ENCODE measurements at places on chromosomes 5 and 9.

- DNase-seq = no peak
Observed at GRCh38 chr5:116658830-116659229, 84.2 kb upstream of the SEMA6A start.

GRCh38 chr9:136806631-136807201 is 1.0 kb upstream of the RABL6 start:
- no peak for DNase-seq

- no peak for DNase-seq
Observed at GRCh38 chr5:9622971-9623421, 7.2 kb downstream of the TAS2R1 start.

GRCh38 chr5:139296862-139297326 is 3.4 kb downstream of the MATR3 start:
- DNase-seq = no peak

DNA sequence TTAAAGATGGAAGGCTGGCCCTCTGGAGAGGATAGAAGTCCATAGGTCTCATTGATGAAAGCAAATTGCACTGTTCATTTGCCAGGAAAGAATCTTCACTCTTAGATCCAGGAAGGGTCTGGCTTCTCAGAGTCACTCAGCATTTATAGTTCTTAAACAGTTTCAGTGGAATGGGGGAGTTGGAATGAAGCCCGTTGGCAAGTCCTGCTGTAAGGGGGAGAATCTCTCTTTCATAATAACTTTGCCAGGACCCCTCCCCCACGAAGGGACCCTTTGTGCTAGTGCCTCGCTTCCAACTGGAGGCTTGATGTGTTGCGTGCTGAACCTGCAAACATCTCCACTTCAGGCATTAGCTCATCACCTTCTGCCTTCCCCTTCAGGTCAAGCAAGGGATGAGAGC is 57.1 kb downstream of the ENTREP1 start:
- no peak for DNase-seq

DNA sequence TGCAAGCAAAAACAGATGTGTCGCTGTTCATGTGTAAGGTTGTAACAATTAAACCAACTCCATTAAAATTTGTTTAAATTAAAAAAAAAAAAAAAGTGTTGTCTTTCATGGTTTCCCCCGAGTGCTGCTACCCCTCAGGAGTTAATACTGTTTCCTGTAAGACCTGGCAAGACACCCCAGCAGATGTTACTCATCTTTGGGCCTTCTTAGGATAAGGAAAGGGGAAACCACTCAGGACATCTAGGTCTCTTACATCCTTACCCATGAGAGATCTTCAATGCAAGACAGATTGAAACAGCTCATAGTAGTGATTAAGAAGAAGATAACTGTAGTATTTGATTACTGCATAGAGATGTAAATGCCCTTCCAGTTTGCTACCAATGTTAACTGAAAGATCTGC is 33.5 kb upstream of the F2R start:
- no peak for DNase-seq

- no peak for DNase-seq
Observed at GRCh38 chr9:72808446-72808768, 144.4 kb downstream of the ALDH1A1 start.

GRCh38 chr5:1507961-1508658 is 15.7 kb downstream of the LPCAT1 start:
- no peak for DNase-seq

- DNase-seq = no peak
Observed at GRCh38 chr9:123867034-123867433, 62.9 kb downstream of the DENND1A start.

DNA sequence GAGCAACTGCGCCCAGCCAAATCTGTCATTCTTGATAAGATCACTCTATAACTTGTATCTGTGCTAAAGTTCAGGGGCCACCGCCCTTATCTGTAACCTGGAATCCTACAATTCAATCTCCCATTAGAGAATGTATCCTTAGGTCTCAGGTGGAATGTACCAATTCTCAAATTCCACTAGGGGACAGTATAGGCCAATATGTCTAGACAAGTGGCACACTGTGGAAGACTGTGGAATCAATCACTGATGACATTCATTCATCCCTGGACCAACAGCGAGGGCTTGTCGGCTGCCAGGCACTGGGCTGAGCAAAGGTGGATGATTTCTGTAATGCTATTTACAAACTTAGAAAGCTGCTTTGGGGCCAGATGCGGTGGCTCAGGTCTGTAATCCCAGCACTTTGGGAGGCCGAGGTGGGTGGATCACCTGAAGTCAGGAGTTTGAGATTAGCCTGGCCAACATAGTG is 28.7 kb upstream of the MEGF9 start:
- DNase-seq = no peak

DNA sequence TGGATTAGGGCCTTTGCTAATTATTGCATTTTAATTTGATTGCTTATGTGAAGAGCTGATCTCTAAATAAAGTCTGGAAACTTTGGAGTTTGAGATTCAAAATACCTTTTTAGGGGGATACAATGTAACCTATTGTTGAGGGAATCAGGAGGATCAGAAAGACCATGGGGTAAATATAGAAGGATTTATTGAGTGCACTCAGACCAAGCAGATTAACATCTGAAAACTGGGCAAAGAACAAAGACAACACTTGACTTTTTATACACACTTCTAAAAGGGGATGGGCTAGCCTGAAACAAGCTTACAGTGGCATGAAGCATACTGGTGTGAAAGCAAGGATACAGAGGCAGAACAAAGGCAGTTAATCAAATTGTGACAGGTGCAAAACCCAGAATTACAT is 174.3 kb downstream of the MRPS30 start:
- DNase-seq = no peak

DNA sequence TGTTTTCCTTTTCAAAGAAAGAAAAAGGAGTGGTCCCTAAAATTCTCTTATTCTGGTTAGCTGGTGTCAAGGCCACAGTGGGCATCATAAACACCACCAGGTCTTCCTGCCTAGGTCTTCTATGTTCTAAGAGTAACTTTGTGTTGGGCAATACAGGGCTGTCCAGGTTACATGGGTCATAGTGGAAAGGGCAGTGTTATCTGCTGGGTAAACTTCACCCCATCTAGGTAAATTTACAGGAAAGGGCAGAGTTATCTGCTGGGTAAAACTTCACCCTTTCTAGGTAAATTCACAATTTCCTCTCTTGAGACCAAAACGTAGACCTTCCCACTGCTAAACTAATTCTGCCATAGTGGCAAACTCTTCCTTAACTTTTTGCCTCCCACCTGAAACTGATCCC is 18.9 kb upstream of the JAKMIP2 start:
- no peak for DNase-seq

GRCh38 chr5:31886206-31886605 is 247.3 kb downstream of the PDZD2 start:
- no peak for DNase-seq

DNA sequence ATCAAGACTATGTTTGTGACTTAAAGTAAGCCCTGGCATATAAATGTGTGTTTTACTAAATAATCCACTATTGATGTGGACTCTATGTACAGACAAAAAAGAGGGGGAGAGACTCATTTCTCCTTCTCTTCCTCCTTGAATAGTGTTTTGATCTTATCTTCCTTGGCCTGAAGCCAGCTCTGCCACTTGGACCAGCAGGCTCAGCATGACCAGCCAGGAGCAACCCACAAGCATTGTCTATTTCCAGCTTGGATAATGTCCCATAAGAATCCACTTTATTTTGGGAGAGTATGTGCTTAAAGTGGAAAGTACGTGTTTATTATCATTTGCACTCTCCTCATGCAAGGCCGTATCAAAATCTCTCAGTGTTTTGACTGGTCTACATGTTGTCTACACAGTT is 23.8 kb upstream of the SLC46A2 start:
- no peak for DNase-seq

GRCh38 chr9:93126151-93126781 is 7.8 kb downstream of the NINJ1 start:
- no peak for DNase-seq

GRCh38 chr9:19875291-19875920 is 86.6 kb upstream of the SLC24A2 start:
- DNase-seq = no peak

- no peak for DNase-seq
Observed at GRCh38 chr5:74433255-74433895, 207.2 kb downstream of the ENC1 start.

DNA sequence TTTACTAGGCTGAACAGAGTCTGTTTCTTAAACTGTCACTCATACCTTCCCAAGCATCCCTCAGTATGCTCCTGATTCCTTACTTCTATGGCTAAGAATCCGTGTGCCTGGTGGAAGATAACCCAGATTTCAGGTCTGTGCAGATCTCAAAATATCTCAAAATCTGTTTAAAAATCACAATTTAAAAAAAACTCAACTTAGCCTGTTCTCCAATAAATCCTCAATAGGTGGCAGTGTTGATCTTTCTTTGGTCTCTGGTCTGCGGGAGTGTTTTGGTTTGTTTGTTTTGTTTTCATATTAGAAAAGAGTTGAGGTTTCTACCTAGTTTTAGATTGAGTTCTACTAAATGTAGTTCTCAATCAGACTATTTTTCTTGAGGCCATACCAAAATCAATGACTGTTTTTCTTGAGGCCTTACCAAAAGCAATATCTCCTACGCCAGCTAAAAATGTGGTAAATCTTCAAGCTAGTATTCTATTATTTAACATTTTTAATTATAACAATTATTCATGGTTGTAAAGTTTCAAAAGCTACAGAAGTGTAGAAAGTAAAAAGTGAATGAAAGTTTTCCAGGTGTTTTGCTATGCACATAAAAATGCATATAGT is 57.9 kb downstream of the TGFBR1 start:
- no peak for DNase-seq

DNA sequence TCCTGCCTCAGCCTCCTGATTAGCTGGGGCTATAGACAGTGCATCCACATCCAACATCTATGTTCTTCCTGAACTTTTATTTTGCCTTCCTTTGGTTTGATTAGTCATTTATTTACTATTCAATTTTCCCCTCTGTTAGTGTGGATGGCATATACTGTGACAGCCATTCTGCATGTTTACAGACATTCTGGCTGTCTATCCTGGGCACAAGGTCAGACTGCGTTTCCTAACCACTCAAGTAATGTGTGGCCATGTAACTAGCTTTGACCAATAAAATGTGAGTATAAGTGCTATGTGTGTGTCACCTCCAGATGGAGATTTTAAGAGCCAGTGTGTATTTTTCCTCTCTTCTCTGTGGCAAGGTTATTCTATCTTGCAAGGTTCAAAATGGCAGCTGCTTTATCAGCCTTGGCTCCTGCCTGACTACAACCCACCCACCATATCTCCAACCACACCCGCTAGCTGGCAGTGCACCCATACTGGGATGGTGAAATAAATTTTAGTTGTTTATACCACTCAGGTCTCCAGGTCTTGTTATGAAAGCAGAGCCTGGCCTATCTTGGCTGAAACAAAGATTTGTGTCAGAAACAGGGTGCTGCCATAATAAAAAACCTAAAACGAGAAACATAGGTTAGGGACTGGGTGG is 32.2 kb downstream of the PDE6A start:
- DNase-seq = no peak

DNA sequence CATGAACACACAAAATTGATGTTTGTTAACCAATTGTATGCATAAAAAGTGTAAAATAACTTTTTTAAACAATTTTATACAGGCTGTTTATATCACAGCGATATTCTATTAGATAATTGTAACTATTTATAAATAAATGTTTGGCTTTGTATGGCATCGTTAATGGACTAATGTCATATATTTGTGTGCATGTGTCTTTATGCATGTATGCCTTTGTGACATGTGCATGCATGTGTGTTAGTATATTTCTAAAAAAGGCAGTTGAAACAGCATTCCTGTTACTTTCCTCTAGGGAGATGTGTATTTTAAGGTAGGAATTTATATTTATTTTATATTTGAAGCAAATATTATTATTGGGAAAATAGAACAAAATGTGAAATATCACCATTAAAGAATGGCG is 268.9 kb downstream of the CDH18 start:
- DNase-seq = no peak

DNA sequence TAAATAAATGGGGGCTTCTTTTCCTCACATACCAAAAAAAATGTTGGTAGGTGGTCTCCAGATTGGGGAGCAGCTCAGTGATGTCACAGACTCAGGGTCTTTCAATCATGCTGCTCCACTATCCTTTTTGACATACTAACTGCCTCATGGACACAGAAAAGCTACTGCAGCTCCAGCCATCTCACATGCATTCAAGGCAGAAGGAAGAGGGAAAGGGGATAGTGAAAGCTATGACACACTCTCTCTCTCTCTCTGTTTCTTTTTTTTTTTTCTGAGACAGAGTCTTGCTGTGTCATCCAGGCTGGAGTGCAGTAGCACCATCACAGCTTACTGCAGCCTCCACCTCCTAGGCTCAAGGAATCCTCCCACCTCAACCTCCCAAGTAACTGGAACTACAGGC is 7.9 kb upstream of the ADGRD2 start:
- no peak for DNase-seq

GRCh38 chr9:113574441-113575262 is 111.1 kb downstream of the RGS3 start:
- no peak for DNase-seq

Measured in stimulated activated CD8-positive, alpha-beta memory T cell treated with anti-CD3 and anti-CD28 coated beads, Interleukin-7, amount 100 ng/mL, for 1 hour (primary cell).